ENCODE measurements at places on chromosomes 1 and 21.

- no peak for DNase-seq
Measured at GRCh38 chr1:31215065-31215570, 24.6 kb downstream of the NKAIN1 start.

DNA sequence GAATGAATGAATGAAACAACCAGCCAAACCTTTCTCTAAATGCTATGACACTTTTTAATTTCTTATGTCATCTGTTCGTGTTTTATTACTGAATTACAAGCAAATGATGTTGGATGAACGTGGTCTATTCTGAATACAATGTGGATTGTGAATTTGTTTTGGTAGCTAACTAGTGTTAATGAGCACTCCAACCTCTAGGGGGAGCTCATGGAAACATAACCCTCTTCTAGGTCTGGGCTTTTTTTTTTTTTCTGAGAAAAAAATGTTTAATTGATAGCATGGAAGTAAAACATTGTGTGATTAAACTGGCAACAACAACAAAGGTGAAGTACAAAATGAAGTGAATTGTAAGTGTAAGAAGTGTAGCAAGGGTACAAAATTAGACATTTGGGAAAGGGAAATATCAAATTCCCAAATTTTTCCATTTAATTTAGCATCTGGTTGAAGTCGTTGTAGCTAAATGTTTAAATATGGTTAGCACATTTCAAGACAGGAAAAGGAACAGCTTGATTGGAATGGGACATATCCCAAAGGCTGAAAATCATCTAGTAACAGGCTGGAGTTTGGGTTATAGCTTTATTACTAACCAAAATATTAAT lies 42.6 kb upstream of the PTGS2 start:
- peak; percentile 11 for DNase-seq

GRCh38 chr1:213604477-213604876 lies 383.3 kb upstream of the PROX1 start:
- DNase-seq, result no peak

- no peak for DNase-seq
Measured at GRCh38 chr1:157849229-157849875, 7.7 kb upstream of the CD5L start.

GRCh38 chr1:6701437-6702153 lies at the start of gene DNAJC11:
Gene DNAJC11, minus strand, starts transcription at chr1:6701816. Its CDS starts 16 bp downstream, at chr1:6701800.
- DNase-seq, result peak; percentile 53

Data from AG04450 (cell line).